ENCODE measurements at places on chromosomes 13 and 19.

- no peak for DNase-seq
Observed at GRCh38 chr13:110798081-110798994, 84.8 kb downstream of the ING1 start.

DNA sequence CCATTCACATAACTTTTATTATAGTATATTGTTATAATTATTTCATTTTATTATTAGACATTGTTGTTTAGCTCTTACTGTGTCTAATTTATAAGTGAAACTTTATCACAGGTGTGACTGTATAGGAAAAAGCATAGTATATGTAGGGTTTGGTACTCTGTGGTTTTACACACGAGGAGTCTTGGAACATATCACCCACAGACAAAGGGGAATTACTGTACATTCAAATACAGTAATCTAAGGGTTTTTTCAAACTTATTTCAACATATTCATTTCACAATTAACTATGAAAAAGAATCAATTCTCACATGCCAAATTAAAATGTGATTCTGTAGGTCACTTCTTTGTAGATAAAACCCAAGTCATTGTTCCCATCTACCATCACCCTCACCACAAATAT is 46.0 kb downstream of the RBM26 start:
- DNase-seq, result no peak

- DNase-seq, result no peak
Observed at GRCh38 chr13:40356011-40356410, 310.4 kb downstream of the FOXO1 start.

DNA sequence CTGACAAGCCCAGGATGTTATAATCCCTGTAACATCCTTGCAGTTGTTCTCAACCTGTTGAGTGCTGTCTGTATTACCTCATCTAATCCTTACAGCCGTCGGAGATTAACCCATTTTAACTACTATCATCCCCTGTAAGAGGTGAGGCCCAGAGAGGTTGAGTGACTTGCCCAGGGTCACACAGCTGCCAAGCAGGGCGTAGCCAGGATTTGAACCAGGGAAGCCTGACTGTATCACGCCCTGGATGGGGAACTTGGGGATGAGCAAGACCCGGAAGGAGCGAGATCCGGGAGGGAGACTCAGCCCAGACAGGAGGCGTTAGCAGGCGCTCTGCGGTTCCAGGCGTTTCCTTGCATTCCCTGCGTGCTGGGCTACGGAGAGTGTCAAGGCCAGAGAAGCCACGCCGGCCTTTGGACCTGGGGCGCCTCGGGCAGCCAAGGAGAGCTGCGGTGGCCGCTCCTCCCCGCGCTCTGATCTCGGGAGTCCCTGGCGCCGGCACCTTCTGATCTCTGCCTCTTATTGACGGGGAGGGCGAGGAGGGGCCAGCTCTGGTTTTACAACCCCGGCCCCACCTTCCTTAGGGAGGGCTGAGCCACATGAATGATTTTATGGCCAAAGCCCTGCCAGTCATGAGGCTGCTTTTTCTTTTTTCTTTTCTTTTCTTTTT is 6.2 kb downstream of the SULT2B1 start:
- no peak for DNase-seq

- no peak for DNase-seq
Observed at GRCh38 chr19:43966079-43966694, 15.2 kb downstream of the ZNF221 start.

GRCh38 chr13:58795715-58796114 is 1164.2 kb downstream of the PCDH17 start:
- no peak for DNase-seq

DNA sequence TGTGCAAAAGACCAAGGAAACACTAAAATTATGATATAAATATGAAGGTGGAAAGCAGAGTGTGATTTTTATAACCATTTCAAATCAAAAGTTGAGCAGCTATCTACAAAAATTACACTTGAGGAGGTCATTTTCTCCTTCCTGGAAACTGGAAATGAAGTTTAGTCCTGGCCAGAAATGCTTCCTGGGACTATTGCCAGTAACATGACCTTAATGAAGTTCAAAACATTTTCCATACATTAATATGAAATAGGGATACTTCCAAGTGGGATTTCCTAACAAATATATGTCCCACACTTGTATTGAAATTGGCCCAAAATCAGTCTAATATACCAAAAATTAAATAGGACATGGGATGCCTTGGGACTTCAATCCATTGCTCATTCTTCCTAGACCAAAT is 1556.8 kb upstream of the MIR17HG start:
- DNase-seq, result no peak

DNA sequence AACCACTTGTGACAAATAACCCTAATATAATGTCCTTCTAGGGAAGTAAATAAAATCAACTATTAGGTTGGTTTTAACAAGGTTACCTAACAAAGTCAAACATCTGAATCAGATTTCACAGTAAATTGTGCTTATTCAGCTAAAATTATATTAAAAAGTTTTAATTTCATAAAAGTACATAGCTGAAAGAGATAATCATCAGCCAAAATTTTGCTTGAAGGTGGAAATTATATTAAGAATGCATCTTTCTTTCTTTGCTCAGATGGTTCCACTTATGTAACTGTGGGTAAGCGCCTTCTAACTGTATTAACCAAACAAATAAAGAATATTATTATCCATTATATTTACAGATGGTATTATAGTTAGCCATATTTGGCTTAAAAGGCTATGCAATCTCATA is 2840.3 kb upstream of the PCDH20 start:
- DNase-seq, result no peak

DNA sequence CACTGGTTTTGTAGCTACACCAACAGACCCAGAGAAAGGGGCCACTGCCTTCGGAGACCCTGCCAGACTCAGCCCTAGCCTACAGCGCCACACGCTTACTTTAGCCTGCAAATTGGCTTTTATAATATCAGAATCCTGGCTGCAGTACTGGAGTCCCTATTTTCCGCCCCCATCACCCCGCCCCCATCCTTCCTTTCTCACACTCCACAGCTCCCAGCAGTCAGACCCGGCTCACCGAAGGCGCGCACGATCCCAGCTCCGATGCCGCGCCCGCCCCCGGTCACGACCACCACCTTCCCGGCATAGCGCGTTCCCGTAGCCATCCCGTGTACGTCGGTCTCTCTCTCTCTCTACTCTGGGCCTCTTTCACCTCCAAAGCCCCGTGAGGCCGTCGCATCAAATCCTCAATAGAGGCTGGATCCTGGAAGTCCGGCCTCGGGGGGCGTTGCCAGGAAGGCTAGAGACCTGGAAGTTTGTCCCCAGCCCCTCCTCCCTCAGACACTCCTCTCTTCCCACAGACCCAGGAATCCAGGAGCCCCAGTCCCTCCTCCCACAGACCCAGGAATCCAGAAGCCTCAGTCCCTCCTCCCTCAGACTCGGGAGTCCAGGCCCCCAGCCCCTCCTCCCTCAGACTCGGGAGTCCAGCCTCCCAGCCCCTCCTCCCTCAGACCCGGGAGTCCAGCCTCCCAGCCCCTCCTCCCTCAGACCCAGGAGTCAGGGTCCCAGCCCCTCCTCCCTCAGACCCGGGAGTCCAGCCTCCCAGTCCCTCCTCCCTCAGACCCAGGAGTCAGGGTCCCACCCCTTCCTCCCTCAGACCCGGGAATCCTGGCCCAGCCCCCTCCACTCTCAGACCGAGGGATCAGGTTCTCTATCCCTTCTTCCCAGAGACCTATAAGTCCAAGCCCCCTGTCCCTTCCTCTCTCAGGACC is at the start of gene HSD17B14:
Gene HSD17B14, minus strand, starts transcription at position 403 of the 929 bp plus-strand sequence. Its CDS starts 80 bp downstream, at position 323.
- no peak for DNase-seq

DNA sequence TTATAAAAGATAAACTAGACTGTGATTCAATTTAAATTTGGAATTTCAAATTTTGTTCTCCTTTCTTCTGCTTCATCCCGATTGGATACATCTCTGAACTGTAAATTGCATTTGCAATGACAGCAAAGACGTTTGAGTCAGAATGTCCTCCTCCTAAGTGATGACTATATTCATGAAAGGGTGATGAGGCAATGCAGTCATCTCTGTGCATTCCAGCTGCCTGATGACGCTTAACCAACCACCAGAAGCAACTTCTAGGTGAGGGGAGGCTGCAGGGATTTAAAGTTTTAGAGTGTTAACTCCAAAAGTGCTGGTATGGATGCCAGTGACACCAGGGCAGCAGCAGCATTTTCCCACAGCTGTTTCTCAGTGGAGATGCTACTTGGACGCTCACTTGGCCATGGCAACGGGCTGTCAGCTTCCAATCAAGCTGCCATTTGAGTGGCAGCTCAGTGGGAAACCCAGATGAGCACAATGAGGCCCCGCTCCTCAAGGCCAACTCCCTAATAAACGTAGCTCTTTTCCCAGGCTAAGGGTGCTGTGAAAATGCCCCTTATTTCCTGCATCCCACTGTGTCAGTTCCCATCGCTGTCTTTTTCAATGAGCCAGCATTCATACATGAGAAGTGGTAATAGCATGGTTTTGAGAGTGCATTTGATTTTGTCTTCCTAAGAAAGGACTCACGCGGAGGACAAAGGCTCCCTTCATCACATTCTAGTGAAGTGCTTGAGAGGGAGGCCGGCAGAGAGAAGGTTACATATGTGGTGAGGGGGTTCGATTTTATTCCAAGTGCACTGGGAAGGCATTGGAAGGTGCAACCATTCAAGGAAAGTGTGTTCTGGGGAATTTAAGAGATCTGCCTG is 45.2 kb upstream of the AMER2 start:
- no peak for DNase-seq

DNA sequence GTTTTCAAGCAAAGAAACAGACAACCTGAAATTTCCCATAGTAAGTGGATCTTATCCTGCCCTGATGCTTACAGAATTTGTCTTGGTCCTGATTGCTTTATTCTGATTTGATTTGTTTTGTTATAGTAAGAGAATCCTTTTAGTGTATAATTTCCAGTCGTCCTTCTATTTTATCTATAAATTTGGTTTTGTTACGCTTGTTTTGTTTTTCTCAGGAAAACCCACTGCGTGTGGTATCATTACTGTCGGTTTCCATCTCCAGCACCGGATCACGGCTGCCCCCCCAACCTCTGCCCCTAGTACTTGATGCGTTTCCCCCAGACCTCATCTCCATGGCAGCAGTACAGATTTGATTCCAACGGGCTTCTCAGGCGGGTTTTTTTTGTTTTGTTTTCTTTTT is 58.0 kb upstream of the PDCD5 start:
- DNase-seq, result no peak

GRCh38 chr19:29671393-29672160 is 6.3 kb downstream of the PLEKHF1 start:
- DNase-seq, result no peak

- no peak for DNase-seq
Observed at GRCh38 chr19:35429698-35430408, 18.2 kb upstream of the FFAR2 start.

- DNase-seq, result no peak
Observed at GRCh38 chr13:40776681-40777165, 5.7 kb upstream of the MRPS31 start.

DNA sequence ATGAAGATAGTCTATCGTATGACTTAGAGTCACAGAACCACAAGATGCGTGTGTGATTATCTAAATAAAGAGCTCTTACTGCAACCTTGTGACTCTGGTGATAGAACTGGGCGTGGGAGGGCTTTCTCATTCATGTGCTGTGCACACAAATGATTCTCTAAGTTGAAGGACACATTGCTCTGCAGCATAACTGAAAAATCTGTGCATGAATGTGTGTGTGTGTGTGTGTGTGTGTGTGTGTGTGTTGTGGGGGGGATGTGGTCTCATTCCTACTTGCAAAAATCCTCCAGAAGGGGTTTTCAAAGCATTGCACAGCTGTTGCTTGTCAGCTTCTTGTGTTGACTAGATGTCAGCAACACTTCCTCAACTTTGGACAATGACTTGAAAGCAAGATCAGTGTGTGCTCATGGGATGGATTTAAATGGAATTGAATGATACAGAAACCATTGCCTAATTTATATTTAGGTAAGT is 22.4 kb downstream of the LRCH1 start:
- no peak for DNase-seq

- no peak for DNase-seq
Observed at GRCh38 chr13:36879218-36879938, 40.7 kb downstream of the SMAD9 start.

DNA sequence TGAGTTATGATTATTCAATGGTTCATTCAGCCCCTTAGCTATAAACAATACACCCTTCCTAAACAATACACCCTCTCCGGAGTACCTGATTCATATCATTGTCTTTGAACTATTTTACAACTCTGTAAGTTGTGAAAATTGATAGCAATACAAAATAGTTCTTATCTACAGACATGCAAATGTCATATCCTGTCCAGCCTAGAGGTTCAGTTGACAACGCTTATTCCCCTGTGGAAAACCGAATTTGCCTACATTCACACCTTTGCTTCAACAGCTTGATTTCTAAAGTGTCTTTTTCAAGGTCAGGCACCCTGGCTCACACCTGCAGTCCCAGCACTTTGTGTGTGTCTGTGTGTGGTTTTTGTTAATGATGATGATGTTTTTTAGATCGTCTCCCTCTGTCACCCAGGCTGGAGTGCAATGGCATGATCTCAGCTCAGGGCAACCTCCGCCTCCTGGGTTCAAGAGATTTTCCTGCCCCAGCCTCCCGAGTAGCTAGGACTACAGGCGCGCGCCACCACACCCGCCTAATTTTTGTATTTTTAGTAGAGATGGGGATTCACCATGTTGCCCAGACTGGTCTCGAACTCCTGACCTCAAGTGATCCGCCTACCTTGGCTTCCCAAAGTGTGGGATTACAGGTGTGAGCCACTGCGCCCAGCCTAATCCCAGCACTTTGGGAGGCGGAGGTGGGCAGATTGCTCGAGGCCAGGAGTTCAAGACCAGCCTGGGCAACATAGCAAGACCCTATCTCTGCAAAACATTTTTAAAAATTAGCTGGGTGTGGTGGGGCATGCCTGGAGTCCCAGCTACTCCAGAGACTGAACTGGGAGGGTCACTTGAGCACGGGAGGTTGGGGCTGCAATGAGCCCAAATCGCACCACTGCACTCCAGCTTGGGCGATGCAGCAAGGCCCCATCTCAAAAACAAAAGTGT is 9.6 kb downstream of the C19orf53 start:
- no peak for DNase-seq

- DNase-seq, result no peak
Observed at GRCh38 chr13:44769686-44770085, 193.6 kb upstream of the TSC22D1 start.

DNA sequence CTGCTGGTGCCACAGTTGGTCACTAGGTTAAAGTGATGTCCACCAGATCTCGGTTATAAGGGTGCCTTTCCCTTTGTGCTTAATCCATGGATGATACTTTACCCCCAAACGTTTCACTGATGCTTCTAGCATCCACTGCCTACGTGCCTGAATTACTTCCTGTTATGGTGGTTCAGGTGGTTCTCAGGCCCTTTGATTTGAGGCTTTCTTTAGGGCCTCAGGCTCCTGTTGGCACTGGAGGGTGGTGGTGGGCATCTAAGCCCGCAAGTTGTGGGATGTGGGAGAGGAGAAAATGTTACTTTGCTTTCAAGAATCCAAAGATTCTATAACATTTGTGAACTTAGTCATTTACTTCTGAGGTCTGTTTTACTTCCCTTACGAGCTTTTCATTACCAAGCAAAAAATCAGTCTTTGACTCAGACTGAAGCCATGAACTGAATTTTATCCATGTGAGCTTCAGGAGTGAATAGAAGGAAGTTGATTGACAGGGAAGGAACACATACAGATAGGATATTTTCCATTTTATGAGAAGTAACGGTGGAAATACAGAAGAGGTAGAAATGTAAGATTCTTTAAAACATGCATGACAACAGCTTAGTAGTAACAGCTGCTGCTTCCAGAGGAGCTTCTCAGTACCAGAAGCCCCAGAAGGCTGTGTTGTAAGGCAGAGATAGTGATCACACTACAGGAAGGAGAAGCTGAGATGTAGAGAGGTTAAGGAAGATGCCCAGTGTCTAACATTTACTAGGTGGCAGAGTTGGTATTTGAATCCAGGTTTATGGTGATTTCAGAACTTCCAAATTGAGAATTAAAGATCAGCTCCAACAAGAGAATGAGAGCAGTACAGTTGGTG is 65.0 kb downstream of the ARHGEF7 start:
- no peak for DNase-seq
